HFFc6 (cell line): ENCODE measurements at places on chromosomes 7 and 10. TPM values are rescaled to one million over a fixed set of nuclear protein-coding genes. Genes with fewer than 3 reads are reported as not detected.

GRCh38 chr7:98254951-98255610 lies 3.0 kb upstream of the TECPR1 start:
- DNase-seq: no peak

GRCh38 chr10:92816091-92816531 lies 32.2 kb upstream of the EXOC6 start:
- DNase-seq: peak; percentile 67

The PRSS37 gene
- total RNA-seq: not detected in 3 replicates

The NPC1L1 gene
- not detected in 3 replicates for total RNA-seq
